ENCODE measurements at places on chromosomes 6 and 20. TPM values are rescaled to one million over a fixed set of nuclear protein-coding genes. Genes with fewer than 3 reads are reported as not detected.

Gene PBOV1
- polyA plus RNA-seq, result not detected

Gene EFCAB8
- 0.25 TPM for polyA plus RNA-seq

Gene KCTD20
- 28.2 TPM for polyA plus RNA-seq

Gene PROKR2
- polyA plus RNA-seq, result not detected

Gene PAX1
- not detected for polyA plus RNA-seq

Gene C6orf163
- polyA plus RNA-seq, result 0.25 TPM

Gene MOG
- polyA plus RNA-seq, result 87.3 TPM

Gene PLTP
- polyA plus RNA-seq, result 65.5 TPM
